ENCODE measurements at places on chromosomes 6 and 20. TPM values are rescaled to one million over a fixed set of nuclear protein-coding genes. Genes with fewer than 3 reads are reported as not detected.

Gene B3GAT2
- total RNA-seq = not detected

Gene AIG1
- total RNA-seq = 21.3 TPM

Gene EPHA7
- total RNA-seq = not detected

Gene DEK
- 78.2 TPM for total RNA-seq

Gene GNMT
- not detected for total RNA-seq

Gene AIF1
- not detected for total RNA-seq

Gene HTR1E
- not detected for total RNA-seq

Gene C6orf15
- not detected for total RNA-seq

Gene DOK5
- 5.5 TPM for total RNA-seq

Gene FHL5
- total RNA-seq = not detected

Gene POU3F2
- total RNA-seq = under 0.01 TPM

Gene ULBP1
- total RNA-seq = not detected

Gene ANKRD66
- not detected for total RNA-seq

Gene MCM3
- 153 TPM for total RNA-seq

Gene LY6G6D
- total RNA-seq = not detected

Gene SDHAF4
- total RNA-seq = 12.0 TPM

Gene NKX2-4
- total RNA-seq = not detected

Gene CDKN1A
- 58.8 TPM for total RNA-seq

Data from melanocyte of skin (primary cell).